ENCODE measurements at places on chromosomes 13 and 19. TPM values are rescaled to one million over a fixed set of nuclear protein-coding genes. Genes with fewer than 3 reads are reported as not detected.

Gene TMEM272
- not detected for total RNA-seq

Gene RUBCNL
- 18.5 TPM for total RNA-seq

Gene CELF5
- 0.08 TPM for total RNA-seq

Gene HSD17B14
- total RNA-seq: 5.3 TPM

Gene DNASE2
- 25.7 TPM for total RNA-seq

Gene ZSCAN4
- not detected for total RNA-seq

Gene PVR
- total RNA-seq: 32.4 TPM

Gene CGB2
- total RNA-seq: not detected

Gene SACS
- 35.6 TPM for total RNA-seq

Gene NCCRP1
- total RNA-seq: not detected

Gene TNNT1
- 2.5 TPM for total RNA-seq

Gene CCNA1
- 26.2 TPM for total RNA-seq

Gene ZGLP1
- total RNA-seq: 0.23 TPM

Gene PRMT1
- 544 TPM for total RNA-seq

Gene CD22
- total RNA-seq: 0.70 TPM

Gene MAG
- 2.0 TPM for total RNA-seq

Gene VSTM1
- total RNA-seq: not detected

Gene URAD
- not detected for total RNA-seq

Gene ZNF415
- total RNA-seq: 7.1 TPM

Gene TINCR
- total RNA-seq: under 0.01 TPM

Gene CALM3
- 560 TPM for total RNA-seq

Gene SIGLEC8
- not detected for total RNA-seq

Gene TPTE2
- not detected for total RNA-seq

Gene CPB2
- total RNA-seq: not detected

Gene COQ8B
- total RNA-seq: 22.8 TPM

Measured in smooth muscle cell of the coronary artery (primary cell).